ENCODE measurements at places on chromosomes 12 and 14.
A peak's percentile ranks its signal among the peaks of the same experiment; 100 is the strongest.

- DNase-seq = peak; percentile 38
Observed at GRCh38 chr12:118103201-118103600, 610 bp downstream of the VSIG10 start.

- DNase-seq = no peak
Observed at GRCh38 chr14:88085736-88086135, 80.8 kb downstream of the GPR65 start.

DNA sequence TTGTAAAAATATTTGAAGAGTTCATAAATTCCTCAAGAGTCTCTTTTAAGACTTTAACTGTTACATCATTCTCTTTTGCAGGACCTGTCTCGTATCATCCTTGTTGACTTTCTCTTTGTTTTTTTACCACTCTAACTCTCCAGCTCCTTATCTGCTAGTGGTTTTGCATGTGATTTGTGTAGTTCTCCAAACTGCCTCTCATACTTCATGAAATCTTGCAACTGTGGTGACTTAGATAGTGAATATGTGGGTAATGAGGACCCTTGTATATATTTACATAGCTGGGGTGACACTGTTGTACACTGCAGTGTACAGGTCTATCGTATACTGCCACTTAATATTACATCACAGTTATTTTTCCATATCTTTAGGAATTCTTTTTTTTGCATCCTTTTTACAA is 40.2 kb upstream of the EMP1 start:
- DNase-seq = no peak

- DNase-seq = no peak
Observed at GRCh38 chr12:93851257-93851671, 174.1 kb downstream of the CRADD start.

DNA sequence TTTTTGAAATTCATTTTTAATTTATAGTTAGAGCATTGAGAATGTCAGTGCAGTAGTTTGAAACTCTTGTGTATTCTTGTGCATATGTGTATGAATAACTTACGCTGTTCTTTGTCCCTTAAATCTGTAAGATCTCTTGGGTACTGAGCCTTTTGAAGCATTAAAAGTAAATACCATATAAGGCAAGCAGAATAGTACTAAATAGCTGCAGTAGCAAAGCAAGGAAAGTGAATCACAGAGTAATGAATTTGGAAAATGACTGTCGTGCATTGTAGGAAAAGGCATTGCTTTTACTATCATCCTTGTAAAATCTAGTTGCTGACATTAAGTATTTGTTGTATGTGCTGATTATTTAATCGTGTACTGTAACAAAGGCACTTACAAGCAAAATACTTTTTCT is 12.1 kb downstream of the CNOT2 start:
- peak; percentile 25 for DNase-seq

GRCh38 chr12:93163260-93164036 is 214.3 kb upstream of the NUDT4 start:
- DNase-seq = peak; percentile 79

DNA sequence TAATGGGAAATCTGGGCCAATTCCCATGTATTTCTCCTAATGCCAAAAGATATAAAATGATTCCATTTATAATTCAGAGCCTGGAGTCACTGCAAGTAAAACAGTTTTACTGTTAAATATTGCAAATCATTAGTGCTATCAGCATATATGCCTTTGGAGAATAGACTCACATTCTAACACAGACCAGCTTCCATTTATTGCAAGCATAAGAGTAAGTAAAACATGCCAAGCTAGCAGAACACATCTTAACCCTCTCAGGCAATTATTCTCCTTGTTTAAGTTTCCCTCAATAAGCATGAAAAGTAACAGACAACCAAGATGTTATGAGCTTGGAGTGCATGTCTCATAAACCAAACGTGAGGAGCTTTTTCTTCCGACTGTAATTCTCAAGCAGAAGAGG is 173.9 kb upstream of the GRIP1 start:
- no peak for DNase-seq

DNA sequence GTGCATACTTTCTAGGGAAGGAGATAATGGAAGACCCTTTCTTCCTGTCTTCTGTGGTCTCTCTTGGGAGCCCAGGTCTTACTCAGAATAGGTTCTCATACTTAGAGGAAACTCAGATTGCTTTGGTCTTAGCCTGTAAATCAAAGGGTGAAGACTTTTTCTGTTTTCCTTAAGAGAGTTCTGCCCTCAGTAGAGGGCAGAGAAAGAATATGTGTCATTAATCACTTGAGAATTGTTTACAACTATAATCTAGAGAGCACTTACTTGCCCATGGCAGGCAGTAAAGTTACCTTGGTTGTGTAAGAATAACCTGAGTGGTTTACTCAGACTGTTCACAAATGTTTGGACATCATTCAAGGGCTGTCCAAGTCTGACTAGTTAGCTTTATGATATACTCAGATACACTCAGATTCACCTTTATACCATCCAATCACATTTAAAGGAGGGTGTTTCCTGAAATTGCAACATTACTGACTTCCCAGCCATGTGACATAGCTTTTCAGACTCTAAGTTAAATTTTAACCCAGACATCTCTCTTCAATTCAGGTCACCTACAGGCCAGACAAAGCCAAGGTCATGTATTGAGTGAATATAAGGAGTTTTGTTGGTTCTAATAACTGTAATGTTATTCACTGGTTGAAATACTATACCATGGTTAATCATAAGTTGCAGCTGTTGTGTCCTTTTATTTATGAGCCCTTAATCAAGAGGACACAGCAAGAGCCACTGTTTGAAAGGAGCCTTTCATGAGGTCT is 372.2 kb downstream of the RAD51B start:
- no peak for DNase-seq

- DNase-seq = no peak
Observed at GRCh38 chr14:31208546-31209424, 1.2 kb upstream of the HECTD1 start.

DNA sequence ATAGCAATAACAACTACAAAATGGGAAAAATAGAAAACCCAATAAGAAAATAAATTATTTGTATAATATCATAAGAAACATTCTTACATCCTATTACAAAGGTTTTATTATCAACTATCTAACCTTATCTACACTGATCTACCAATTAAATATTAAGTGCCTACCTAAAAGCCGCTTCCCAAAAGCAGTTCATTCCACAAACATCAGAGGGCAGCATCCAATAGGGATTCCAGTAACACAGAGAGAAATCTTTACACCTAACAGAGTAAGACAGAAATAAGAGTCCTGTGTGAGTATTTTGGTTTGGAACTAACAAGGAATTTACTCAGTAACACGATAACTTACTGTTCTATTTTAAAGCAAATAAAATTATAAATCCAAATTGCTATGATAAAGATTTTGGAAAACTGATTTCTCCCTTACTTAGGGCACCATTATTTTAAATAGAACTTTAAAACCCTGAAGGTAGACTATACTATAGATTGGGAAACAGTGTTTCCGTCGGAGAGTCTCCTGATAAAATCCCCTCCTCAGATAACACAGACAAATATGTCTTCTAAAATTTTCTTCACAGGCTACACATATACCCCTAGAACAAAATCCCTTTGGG is 15.0 kb downstream of the GXYLT1 start:
- peak; percentile 55 for DNase-seq

GRCh38 chr12:111181143-111181726 is 187.7 kb downstream of the PHETA1 start:
- no peak for DNase-seq

- DNase-seq = no peak
Observed at GRCh38 chr12:115957686-115958290, 319.7 kb downstream of the MED13L start.

GRCh38 chr12:47850153-47851084 is 30.7 kb upstream of the HDAC7 start:
- DNase-seq = no peak

DNA sequence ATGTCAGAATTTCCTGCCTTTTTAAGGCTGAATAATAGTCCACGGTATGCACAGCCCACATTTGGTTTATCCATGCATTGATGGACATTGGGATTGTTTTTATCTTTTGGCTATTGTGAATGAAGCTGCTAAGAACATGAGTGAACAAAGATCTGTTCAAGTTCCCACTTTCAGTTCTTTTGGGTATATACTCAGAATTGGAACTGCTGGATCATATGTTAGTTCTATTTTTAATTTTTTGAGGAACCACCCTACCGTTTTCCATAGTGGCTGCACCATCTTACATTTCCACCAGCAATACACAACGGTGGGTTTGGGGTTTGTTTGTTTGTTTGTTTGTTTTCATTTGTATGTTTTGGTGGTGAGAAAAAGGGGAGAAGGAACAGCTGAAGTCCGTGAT is 6.4 kb downstream of the GPR68 start:
- DNase-seq = no peak

GRCh38 chr12:92764831-92765230 is 62.0 kb downstream of the PLEKHG7 start:
- no peak for DNase-seq

- no peak for DNase-seq
Observed at GRCh38 chr14:57897144-57897748, 31.4 kb upstream of the SLC35F4 start.

DNA sequence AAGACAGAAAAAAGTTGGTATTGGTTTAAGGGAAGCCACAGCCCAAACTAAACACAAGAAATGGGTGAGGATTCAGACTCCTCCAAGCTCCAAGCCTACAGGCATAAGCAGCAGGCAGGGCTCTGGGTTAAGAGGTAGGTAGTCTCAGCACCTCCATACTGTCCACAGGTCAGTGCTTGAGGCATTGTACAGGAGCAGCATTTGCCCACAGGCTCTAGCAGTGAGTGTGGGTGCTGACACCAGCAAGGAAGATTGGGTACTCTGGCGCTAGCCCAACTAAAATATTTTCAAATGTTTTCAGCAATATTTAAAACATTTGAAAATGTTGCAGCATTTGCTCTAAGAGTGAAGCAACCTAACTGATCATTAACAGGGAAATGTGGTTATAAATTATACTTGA is 33.1 kb downstream of the FERMT2 start:
- peak; percentile 29 for DNase-seq

DNA sequence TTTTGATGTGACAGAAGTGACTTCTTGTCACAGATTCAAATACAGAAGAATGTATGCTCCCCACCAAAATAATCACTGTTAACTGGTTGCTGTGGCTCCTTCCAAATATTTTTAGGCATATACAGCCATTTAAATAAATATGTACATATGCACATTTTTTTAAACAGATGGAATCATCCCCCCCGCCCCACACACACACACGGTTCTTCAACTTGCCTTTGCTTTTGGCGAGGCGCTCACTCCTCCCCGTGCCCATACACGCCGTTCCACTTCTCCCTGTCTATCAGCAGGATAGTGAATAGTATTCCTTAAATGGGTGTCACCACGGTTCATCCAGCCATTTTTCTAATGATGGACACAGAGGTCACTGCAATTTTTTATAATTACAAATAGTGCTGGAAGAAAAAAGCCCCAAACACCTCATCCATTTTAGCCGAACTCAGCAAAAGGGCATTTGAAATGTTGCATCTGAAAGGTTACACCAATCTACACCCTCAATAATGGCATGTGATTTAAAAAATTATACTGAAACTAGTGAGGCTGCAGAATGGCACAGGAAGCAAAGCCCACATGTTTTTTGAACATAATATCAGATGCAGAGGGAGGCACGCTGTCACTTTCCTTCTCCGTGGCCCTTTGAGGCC is 39.2 kb upstream of the MEG3 start:
- DNase-seq = no peak

GRCh38 chr14:76375484-76375883 is 453 bp upstream of the ESRRB start:
- DNase-seq = no peak

- DNase-seq = peak; percentile 49
Observed at GRCh38 chr12:12439636-12440035, 82.8 kb downstream of the BORCS5 start.

GRCh38 chr12:31431721-31432240 is 105.8 kb upstream of the SINHCAF start:
- no peak for DNase-seq

DNA sequence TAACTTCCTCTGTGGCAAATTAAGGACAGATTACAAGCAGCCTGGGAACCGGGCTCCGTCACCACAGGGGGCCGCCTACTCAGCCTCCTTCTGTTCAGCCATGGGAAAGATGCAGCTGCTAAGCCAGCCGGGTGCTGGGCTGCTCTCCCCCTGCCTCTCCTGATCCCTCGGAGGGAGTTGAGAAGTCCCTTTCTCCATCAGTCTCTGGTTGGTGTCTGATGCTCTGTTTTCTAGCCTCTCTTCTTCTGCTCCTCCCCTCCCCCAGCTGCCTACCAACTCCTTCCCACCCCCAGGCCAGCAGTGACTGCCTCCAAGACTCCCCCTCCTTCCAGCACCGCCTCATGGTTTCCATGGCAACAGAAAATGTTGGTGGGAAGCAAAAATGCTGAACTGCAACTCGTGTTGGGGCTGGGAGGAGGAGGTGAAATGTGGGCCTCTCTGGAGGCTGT is 486.7 kb downstream of the APAF1 start:
- no peak for DNase-seq

- no peak for DNase-seq
Observed at GRCh38 chr14:55414551-55414950, 2.9 kb upstream of the ATG14 start.

GRCh38 chr14:68794130-68794850 is 1.4 kb upstream of the ZFP36L1 start:
- peak; percentile 86 for DNase-seq

DNA sequence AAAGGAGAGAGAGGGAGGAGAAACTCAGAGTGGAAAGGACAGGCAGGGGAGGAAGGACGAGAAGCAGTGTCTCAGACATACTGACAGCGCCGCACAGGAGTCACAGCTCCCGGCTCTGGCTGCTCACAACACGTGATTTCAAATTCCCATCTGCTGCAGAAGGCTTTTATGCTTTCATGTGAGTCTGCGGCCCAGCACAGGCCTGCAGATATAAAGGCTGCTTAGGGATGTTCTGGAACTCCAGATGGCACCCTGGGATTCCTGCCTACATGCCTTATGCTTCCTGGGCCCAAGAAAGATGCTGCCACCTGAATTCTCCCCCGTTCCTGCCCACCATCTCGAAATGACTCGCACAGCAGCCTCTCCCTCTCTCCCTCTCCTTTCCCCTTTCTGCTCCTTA is 89.6 kb downstream of the NUAK1 start:
- DNase-seq = no peak

- DNase-seq = no peak
Observed at GRCh38 chr12:100337299-100337698, 19.6 kb upstream of the SLC17A8 start.

Data from AG20443 (cell line).